ENCODE measurements at places on chromosomes 2 and 18.
A peak's percentile ranks its signal among the peaks of the same experiment; 100 is the strongest.

DNA sequence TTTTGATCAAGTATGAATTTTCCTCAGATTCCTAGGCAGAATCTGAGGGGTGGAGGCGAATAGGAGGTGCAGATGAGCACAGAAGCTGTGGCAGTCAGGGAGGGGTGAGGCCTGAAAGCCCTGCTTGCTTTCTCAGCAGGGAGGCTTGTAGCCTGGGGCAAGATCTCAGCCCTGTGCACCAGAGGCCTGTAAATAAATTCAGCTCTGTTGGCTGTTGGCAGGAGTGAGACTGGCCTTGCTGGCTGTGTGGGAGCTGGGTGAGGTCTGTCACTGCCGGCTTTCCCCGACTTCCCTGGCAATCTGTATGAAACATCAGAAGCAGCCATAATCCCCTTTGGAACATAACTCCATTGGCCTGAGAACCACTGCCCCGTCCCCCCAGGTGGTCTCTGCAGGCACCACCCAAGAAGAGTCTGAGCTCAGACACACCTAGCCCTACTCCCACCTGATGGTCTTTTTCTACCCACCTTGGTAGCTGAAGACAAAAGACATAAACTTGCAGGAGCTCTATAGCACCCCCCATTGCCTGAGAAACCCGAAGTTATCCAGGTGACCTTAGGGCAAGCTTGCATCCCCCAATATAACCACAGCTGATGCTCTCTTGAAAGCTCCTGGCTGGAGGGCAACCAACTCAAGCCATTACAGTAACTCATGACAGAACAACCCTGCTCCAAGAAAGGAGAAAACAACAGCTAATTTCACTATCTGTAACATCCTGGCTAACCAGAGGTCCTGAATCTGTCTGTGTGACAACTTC lies 32.3 kb downstream of the EVA1A start:
- DNase-seq = peak; percentile 50

GRCh38 chr2:584863-585823 lies 92.1 kb downstream of the TMEM18 start:
- DNase-seq = no peak

DNA sequence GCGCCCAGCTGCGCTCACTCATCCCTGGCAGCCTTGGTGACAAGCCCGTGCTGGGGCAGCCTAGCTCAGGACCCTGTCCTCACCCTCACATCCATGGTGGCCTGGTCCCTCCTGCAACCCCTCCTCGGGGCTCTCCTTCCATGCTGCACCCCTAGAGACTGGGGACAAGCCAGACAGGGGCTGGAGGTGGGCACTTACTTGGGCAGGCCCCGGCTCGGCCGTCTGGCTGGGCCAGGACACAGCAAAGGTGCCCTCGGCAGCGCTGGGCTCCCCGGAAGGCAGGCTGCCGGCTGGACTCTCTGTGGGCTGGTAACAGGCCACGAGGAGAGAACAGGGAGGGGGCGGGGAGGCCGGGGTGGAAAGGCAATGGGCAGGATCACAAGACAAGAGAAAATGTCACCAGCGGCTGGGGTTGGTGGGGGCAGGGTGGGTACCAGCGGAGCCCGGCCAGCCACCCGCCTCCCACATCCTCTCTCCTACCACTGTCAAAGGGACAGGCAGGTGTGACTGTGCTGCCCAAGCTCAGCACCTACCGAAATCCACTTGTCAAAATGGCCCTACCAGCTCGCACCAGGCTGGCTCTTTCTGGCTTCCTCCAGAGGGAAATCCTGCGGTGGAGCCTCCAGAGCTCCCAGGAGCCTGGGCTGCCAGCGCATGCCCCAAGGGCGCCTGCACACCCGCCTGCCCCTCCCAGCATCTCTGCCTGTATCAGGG lies 54.7 kb downstream of the BIN1 start:
- DNase-seq = no peak

DNA sequence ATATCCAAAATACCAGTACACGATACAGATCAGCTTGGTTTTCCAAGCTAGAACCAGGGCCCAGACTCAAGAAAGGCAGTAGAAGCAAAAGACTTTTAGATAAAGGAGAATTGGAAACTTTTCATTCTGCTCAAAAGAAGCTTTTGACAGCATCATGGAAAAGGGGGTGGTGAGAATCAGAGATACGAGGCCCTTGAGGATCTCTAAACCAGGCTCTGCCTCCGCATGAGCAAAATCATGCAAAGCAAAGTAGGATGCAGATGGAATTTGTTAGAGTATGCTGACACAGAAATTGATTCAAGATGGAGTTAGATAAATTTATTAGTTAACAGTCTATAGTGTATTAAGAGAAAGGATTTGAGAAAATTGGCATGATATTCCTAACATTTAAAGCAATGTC lies 39.8 kb downstream of the FAM98A start:
- no peak for DNase-seq

DNA sequence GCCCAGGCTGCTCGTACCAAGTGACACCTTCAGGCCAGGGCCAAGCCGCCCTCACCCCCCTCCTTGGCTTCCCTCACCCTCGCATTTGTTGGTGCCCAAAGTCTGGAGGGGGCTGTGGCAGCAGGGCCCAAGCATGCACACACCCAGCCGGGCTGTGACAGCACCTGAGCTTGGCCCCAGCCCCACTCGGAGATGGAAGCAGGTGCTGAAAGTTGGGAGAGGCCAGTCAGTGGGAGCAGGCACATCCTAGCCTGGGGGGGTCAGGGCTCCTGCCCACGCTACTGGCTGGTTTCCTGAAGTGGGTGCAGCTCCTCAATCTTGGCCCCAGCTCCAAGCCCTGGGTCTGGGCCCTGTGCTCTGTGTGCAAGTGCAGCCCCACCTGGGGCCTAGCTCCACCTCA lies 228.0 kb downstream of the RDH14 start:
- no peak for DNase-seq

DNA sequence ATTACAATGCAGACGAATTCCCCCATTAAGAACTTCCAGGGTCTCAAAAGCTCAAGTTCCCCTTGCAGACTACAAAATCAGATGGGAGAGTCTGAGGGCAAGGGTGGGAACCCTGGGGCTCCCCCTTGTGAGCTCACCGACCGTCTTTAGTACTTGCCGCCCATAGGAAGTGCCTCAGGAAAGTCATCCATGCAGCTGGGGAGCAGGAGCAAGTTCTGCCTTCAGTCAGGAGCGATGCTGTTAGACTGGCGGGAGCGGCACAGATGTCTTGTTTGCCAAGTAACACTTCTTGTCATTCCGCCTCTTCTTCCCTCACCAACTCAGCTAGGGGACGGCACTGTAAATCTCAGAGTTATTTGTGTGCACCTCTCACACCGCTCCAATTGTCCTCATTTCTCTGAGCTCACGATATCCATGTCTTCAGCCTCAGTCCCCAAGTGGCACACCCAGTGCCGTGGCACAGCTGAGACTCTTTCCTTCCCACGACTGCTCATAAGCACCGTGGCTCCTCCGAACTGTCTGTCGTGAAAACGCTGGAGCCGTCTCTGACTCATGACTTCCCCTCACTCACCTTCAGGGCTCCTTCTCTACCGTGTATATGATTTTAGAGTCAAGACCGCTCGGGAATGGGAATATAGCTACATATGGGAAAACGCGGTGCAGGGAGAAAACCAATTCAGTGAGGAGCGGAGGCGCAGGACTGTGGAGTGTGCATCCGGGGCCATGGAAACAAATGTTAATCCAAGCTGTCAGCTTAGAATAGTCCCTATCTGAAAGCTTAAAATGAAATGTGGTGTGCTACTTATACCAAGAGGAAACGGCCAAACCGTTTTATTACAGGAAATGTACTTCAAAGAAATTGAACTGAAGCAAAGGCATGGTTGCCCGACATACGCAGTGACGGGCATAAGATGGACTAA lies 34.0 kb downstream of the UXS1 start:
- no peak for DNase-seq

DNA sequence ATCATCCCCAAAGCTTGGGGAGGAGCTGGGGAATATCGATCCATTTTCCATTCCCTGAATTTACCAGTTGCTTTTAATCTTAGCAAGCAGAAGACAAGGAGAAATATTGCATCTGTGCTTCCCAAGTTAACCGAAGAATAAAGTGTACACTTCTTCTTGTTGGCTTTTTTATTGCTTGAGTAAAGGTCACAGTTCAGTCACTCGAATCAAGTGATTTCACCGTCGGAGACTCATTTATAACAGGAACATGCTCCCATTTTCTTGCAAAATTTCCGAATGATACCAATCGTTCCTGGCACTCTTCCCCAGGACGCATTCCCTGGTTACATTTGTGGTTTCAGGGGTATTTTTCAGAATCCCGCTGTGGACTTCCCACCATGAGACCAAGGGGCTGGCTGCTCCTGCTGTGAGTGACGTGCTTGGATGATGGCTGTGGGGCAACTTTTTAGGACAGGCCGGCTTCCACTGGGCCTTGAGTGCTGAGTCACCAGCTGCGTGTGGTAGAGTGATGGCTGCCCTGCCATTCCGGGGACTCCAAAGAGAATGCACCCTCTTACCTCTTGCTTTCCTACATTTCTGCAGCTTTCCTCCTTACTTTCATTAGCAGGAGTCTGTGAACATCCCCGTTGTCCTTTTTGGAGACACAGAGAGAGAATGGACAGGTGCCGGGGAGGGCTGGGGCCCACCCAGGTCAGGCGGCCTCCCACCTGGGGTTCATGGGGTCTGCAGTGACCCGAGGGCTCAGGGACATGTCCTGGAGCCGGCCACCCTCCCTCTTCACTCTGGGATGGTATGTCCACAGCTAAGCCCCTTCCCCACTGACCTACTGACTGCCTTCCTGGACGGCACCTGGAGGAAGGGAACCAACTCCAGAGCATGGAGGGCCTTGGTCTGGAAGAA lies 60.7 kb upstream of the HDAC4 start:
- DNase-seq = no peak

GRCh38 chr2:173252581-173252980 lies 102.1 kb upstream of the CDCA7 start:
- no peak for DNase-seq

DNA sequence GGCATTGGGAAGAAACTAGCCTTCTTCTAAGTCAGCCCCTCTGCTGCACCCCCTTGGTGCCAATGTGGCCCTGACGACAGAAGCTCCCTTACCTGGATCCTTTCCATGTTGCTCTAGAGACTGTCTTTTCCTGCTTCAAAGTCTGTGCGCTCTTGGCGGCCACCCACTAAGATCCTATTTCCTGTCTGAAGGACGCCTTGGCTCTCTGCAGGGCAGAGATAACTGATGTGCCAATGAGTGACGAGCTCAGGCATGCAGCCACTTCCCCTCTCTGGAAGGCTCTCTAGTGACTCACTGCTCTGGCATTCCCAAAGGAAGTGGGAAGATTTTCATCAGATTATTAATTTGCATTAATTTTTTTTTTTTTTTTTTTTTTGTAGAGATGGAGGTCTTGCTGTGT lies 273.5 kb downstream of the CDH20 start:
- peak; percentile 26 for DNase-seq

- DNase-seq = no peak
Observed at GRCh38 chr2:65943099-65943786, 491.7 kb upstream of the MEIS1 start.

DNA sequence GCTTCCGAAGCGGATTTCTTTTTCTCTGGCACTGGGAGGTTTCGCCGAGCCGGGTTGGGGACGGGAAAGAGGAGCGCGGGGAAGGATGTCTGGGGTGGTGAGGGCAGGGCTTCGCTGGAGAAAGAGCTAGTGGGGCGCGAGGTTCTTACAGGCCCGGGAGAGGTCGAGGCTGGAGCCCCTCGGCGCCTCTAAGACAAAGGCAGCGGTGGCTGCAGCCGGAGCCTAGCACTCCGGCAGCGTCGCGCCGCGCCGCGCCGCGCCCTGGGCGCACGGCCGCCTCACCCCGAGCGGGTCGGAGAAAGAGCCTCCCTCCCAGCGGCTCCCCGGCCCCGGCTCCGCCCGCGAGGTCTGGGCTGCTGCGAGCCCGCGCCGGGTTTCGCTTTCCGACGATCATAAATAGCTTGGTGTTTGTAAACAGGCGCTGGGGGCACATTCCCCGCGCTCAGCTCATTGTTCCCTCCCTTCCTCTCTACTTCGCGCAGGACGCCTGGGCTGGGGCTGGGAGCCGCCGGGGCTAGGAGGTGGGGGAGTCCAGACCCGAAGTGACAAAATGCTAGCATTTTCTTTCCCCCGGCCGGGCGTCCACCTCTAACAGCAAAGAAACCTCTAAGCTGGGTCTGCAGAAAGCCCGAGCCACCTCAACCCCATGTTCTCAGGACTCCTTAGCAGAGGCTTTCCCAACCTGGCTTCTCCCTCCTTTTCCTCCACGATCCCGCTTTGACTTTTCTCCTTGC lies 813 bp upstream of the MEIS1 start:
- DNase-seq = peak; percentile 46

- DNase-seq = no peak
Observed at GRCh38 chr2:191688934-191689695, 11.2 kb downstream of the NABP1 start.

DNA sequence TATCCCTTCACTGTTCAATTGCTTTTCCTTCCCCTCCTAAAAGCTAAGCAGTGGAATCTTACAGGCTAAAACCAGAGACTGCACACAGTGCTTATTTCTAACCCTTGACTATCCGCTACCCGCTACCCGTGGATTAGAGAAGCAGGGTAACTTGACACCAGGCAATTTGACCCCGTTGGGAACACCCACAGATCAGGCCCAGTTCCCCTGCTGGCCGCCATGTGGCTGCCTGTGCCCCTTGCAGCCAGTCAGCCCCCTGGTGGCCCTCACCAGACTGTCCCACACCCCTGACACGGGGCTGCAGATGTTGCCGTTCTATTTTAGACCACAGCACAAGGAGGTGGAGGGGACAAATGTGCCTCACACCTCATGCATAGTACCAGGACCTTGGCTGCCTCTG lies 74.8 kb downstream of the TXNL1 start:
- peak; percentile 4 for DNase-seq

GRCh38 chr2:33038230-33038629 lies 91.5 kb downstream of the LTBP1 start:
- DNase-seq = no peak

DNA sequence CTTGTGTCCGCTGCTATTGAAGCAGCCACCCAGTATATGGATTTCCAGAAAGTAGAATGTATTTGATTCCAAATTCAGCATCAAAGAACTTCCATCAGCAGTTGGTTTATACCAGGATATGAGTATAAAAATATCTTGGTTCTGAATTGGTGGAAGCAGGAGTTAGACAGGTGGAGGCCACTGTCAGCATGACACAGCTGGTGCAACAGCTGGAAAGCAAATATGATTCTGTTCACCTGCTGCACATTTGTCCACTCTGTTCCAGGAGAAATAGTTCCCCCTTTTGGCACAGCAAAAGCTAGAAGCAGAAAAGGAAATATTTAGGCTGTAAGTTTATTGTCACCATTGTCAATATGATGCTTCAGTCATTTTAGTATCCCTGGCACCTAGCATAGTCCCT lies 41.2 kb downstream of the KIAA2012 start:
- DNase-seq = no peak

- no peak for DNase-seq
Observed at GRCh38 chr2:39133215-39133851, 12.5 kb upstream of the SOS1 start.

GRCh38 chr18:7038330-7038851 lies 79.2 kb downstream of the LAMA1 start:
- DNase-seq = peak; percentile 99

DNA sequence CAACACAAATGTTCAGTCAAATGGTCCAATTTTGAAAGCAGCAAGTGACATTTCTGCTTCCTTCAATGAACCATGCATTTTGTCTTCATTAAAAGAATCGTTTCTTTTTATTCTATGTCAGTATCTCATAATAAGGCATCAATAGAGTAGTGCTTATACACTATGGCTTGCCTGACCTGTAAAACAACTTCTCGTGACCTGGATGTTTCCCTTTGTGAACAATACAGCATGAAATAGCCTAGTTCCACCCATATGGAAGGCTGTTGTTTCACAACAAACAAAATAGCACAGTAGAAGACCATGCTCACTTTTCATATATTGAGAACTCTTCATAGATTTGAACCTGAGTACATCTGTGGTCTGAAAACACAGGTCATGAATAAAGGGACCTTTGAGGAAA lies 104.3 kb upstream of the PIK3C3 start:
- peak; percentile 32 for DNase-seq

Measured in SK-MEL-5 (cell line).